ENCODE measurements at places on chromosomes 3 and 15. TPM values are rescaled to one million over a fixed set of nuclear protein-coding genes. Genes with fewer than 3 reads are reported as not detected.

- no peak for DNase-seq
Measured at GRCh38 chr3:65080432-65080831, 392.6 kb upstream of the ADAMTS9 start.

DNA sequence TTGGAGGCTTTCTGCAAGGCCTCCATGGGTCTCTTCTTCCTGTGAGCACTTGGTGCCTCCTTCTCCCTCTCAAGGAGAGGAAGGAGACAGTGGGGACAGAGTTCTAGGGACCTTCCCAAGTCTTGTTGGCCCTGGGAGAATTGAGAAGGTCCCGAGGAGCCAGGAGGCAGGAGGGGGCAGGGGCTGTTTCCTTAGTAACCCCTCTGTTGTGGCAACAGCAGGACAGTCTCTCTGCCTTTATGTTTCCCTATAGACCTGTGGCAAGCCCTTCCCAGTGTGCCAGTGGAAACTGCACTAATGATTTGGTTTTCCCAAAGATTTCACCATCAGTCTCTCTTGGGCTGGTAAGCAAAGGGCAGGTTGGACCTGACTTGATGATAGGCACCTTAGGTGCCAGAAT, 87.8 kb upstream of the GALNT15 start:
- DNase-seq = no peak

DNA sequence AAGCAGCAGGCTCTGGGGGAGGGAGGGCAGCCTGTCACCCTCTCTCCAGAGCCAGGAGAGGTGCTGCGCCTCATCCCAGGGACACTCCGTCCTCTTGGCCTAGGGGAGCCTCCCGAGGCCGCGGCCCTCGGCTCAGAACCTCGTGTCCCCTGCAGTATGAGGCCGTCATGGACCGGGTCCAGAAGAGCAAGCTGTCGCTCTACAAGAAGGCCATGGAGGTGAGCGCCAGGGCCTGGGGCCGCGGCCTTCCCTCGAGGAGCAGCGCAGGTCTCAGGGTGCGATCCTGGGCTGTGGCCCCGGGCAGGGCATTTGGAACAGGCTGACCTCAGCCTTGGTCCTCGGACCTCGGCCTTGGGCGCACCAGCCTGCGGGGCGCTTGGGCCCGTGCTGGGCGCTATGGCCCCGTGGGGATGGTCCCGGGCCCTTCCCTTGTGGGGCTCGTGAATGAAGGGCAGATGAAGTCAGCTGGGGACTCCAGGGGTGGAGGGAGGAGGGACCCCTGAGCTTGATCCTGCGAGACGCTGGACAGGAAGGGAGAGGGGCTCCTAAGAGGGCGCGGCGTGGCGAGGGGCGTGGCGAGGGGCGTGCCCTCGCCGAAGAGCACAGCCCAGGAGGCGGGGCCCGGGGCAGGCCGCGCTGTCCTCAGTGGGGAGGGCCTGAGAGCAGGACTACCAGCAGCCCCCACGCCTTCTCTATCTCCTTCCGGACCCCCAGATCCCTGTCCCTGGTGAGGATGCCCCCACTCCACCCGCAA, 32.9 kb downstream of the PSTPIP1 start:
- no peak for DNase-seq

- peak; percentile 49 for DNase-seq
Measured at GRCh38 chr3:113912552-113913236, 35.1 kb upstream of the ZDHHC23 start.

The GABRA5 gene
- total RNA-seq = not detected

DNA sequence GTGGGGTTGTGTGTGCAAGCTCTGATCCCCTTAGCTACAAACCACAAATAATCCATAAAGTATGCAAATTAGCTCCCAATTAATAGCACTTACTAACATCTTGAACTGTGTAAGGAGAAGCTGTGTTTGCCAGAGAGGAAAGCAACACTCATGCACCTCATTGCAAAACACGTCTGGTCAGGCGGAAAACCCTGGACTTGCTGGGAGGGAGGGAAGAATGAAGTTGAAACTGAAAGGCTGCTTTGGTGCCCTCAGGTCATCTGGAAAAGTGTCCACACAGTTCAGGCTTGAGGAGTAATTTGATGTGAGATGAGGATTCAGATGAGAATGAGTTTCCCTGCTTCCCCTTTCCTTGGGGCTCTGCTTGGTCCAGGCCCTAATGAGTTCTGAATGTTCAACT, 185.5 kb upstream of the ANKRD28 start:
- DNase-seq = no peak

GRCh38 chr3:31573036-31573779, 40.5 kb downstream of the STT3B start:
- no peak for DNase-seq

- peak; percentile 76 for DNase-seq
Measured at GRCh38 chr3:196537319-196537984, 22.3 kb upstream of the SMCO1 start.

The FOXB1 gene
- total RNA-seq = 0.52 TPM

Data from activated CD8-positive, alpha-beta T cell treated with anti-CD3 and anti-CD28 coated beads, Interleukin-2, amount 10 ng/mL, durations not matched to agents 7 days and 5 days (primary cell).